Renal cortical epithelial cell (primary cell): ENCODE measurements at places on chromosomes 2 and 18. TPM values are rescaled to one million over a fixed set of nuclear protein-coding genes. Genes with fewer than 3 reads are reported as not detected.

DNA sequence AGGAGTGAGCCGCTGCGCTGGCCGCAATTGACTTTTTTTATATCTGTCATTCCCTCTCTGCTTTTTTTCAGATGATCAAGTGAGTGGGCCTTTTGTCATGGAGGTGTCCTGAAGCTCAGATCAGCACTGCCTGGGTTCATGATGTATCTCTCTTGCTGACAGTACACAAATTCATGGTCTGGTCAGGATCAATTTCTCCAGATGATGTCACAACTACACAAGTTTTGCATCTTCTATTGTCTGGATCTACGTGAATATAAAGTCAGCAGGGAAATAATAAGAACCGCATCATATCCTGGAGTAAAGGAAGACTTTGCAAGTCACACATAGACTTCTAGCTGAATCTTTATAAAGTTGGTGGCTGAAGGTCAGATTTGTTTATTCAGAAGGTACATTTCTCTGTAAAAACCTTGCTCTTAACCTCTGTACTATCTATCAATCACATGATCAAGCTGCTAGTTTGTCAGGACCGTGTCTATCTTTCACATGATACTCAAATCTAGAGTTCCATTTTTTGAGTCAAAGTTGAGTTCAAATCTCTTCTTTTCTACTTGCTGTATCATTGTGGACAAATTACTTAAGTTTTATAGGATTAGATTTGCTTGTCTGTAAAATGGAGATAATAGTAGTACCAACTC lies 13.1 kb upstream of the CD28 start:
- DNase-seq: no peak

Gene C2orf72
- total RNA-seq: 0.17 and 0.50 TPM in 2 replicates

- no peak for DNase-seq
These were observed 94.1 kb downstream of the HS1BP3 start for GRCh38 chr2:20556756-20557155.

DNA sequence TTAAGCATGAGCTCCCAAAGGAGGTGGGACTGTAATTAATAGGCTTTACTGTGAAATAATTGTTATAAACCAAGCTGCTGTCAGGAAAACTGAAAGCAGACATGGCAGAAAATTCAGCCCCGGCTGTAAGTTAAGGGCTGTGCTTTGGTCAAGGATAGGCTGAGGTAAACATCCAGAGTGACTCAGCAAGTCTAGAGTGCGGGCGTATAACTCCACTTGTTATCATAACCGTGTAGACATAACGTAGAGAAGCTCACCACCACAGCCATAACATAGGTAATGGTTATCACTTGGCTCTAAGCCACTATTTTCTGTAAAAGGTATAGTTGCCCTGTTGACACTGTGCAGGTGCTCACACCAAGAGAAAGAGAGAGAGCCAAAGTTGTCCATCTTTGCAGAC lies 316.8 kb downstream of the DCDC2C start:
- DNase-seq: no peak

DNA sequence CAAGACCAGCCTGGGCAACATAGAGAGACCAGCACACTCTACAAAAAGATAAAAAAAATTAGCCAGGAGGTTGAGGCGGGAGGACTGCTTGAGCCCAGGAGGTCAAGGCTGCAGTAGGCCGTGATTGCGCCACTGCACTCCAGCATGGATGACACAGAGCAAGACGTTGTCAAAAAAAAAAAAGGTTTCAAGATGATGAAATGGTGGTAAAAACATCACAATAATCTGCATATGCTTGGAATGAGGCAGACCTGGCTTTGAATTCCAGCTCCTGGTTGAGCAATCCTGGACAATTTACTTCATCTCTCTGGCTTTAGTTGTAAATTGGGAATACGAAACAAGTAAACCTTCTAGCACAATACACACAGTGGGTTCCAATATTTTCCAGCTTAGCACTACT lies 24.1 kb downstream of the USP40 start:
- DNase-seq: peak; percentile 91

GRCh38 chr18:46466234-46467160 lies 190.5 kb downstream of the LOXHD1 start:
- peak; percentile 6 for DNase-seq

DNA sequence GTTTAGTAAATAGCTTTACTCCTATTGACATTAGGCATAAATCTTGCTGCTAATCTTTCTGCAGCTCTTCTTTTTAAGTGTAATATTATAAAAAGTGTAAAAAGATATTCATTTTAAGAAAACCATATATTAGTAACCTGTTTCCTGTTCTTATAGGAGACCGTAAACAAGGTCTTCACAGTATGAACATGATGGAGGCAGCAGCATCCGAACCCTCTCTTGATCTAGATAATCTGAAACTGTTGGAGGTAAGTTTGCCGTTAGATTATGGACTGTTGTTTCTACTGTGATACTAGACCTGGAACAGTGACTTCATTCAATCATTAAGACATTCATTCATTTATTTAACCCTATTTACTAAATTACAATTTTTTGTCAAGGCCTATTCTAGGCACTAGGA lies 120.0 kb upstream of the FAM117B start:
- DNase-seq: no peak

DNA sequence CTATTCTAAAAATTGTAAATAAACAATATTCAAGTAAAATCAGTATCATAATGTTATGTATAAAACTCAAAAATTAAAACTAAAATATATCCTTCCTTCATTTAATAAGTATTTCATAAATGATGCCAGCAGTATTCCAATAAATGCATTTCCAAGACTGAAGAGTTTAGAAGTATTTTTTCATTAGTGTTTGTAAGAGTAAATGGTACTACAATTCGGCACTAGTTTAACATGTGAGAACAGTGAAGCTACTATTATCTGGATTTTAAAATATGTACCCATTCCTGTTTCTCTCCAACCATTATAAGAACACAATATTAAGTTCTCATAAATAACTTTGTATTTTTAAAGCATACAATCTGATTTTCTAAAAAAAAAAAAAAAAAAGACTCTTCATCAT lies 3.3 kb downstream of the BAZ2B start:
- no peak for DNase-seq

- peak; percentile 33 for DNase-seq
These were observed 5.0 kb upstream of the CHST10 start for GRCh38 chr2:100422320-100423055.

DNA sequence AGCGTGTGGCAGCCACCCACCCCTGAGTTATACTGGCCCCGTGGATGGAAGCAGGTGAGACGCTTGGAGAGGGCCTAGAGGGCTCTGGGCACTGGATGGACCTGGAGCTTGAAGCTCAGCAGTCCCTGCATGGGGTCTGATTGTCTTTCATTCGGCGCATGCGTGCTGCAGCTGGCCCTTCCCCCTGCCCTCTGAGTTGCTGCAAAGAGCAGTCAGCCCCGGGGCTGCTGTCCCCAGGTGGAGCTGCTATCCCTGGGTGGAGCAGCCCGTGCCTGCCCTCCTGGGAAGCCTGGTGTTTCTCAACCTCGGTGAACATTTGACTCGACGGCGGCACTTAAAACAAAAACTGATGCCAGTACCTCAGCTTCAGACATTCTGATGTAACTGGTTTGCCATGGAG lies 29.6 kb downstream of the IGFBP5 start:
- DNase-seq: no peak

Gene LOXHD1
- not detected in 2 replicates for total RNA-seq

GRCh38 chr2:207897541-207898353 lies 127.6 kb downstream of the PLEKHM3 start:
- DNase-seq: no peak

GRCh38 chr18:6668836-6669235 lies 60.7 kb upstream of the ARHGAP28 start:
- no peak for DNase-seq

- DNase-seq: no peak
These were observed 372.4 kb upstream of the SLC8A1 start for GRCh38 chr2:40824278-40824677.

Gene INHBB
- 0.52 and 3.0 TPM in 2 replicates for total RNA-seq

DNA sequence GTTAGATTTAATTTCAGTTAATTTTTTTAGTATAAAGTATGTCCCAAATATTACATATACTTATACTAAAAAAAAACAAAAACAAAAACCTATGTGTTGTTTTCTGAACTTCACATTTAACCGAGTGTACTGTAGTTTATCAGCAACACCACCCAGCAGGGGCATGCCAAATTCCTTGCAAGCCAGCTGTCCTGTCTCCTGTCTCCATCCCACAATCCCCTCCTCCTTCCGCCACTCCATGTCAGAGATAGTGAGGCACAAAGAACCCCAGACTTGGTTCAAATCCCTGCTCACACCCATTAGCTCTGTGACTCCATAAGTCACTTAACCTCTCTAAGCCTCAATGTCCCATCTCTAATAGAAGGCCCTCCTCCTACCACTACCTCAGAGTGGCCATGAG lies 9.4 kb downstream of the CHST10 start:
- DNase-seq: no peak

DNA sequence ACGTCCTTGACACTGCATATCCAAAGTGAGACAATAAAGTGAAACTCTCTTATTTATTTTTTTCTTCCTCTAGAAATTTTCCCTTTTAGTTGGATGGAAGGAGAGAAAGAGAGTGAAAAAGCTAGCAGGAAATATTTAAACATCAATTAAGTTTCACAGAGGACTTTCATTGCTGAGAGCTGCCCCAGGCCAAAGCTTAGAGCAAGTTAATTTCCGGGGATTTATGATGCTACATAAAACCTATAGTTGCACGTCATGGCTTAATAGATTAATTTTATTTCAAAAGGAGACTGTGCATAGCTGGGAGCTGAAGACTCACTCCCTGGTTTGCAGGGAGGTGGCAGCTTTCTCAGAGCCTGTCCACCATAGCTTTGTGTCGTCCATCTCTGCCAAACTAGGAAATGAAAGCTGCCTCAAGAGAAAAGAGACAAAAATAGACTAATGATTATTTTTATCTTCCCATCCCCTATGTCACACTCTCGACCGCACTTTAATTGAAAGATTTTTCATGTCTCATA lies 323.3 kb upstream of the RAB6C start:
- no peak for DNase-seq

GRCh38 chr2:121634354-121635307 lies 14.6 kb downstream of the CLASP1 start:
- peak; percentile 86 for DNase-seq
